Stimulated activated CD4-positive, alpha-beta T cell treated with anti-CD3 and anti-CD28 coated beads, Interleukin-4, amount 100 ng/mL, for 48 hours (primary cell): ENCODE measurements at places on chromosomes 2 and 18.
A peak's percentile ranks its signal among the peaks of the same experiment; 100 is the strongest.

- no peak for DNase-seq
Measured at GRCh38 chr18:35409911-35410310, 32.8 kb upstream of the ZNF396 start.

GRCh38 chr18:21074336-21075323 is 37.0 kb downstream of the ROCK1 start:
- DNase-seq, result no peak

GRCh38 chr2:232292395-232293154 is 86.0 kb upstream of the ALPP start:
- peak; percentile 57 for DNase-seq

- no peak for DNase-seq
Measured at GRCh38 chr2:104547221-104547620, 306.7 kb upstream of the POU3F3 start.

DNA sequence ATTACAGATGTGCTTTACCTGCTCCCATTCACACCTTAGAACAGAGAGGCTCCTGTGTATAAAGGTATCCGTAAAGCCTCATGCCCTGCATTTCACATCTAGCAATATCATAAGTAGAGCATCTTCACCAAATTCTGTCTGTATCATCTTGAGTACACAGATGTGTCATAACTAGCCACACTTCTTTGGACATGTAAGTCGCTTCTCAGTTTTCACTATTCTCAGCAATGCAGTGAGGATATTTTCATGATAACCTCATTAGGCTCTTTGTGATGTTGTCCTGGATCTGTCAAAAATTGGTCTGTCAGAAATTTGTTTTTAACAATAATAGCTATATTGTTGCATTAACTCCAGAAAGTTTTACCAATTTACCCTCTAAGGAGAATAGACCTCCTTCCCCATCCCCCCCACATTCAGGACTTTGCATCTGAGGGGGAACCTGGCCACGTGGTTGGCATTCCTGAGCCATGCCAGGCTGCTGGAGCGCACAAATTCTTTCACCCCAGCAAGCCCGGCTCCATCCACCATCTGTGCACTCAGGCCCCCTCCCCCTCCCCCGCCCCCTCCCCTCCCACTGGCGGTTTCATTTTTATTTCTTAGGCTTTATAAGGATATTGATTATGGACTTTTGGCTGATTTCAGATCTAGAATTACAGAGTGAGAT is 34.1 kb downstream of the AGAP1 start:
- no peak for DNase-seq

GRCh38 chr18:24726727-24727492 is 266.5 kb downstream of the HRH4 start:
- DNase-seq, result peak; percentile 38

GRCh38 chr2:152115952-152116351 is 17.1 kb upstream of the CACNB4 start:
- no peak for DNase-seq

DNA sequence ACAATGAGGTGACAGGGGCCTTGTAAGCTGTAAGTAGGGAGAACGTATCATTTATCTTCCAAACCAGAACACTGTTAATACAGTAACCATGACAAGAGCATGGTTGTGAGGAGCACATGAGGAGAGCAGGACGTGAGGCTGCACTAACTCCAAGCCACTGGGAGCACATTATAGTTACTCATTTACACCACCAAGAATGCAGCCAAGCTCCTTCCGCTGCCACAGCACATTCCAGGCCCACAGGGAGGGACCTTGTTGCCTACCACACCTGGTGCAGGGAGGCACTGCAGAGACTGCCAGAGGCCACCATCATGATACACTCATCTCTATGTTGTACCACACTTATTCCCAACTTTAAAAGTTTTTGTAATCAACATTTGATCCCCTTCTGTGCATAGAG is 13.5 kb upstream of the SFXN5 start:
- DNase-seq, result no peak

DNA sequence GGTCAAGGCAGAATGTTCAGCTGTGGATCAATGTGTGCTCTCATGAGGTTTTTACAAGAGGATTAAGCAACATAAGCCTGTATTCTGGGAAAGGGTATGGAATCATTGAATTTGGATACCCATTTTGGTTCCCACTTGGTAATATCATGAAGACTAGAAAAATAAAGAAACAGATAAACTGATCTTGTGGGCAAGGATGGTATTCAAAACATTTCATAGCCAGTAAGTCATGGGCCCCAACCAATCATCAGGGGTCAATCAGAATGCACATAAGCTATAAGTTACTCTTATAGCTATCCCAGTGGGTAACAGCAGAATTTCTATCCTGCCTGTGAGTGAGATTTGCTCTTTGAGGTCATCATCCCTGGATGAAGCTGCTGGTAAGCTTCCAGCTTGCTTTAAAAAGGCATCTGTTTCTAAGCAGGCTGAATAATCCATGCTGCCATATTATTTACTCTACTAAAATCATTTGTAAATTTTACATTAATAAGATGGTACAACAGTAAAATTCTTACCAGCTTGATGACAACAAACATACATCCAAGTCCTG is 291.2 kb downstream of the RAD51AP2 start:
- no peak for DNase-seq
